ENCODE measurements at places on chromosomes 7 and 10.

- DNase-seq, result peak; percentile 3
These were observed 572.4 kb downstream of the ATRNL1 start for GRCh38 chr10:115665549-115665948.

DNA sequence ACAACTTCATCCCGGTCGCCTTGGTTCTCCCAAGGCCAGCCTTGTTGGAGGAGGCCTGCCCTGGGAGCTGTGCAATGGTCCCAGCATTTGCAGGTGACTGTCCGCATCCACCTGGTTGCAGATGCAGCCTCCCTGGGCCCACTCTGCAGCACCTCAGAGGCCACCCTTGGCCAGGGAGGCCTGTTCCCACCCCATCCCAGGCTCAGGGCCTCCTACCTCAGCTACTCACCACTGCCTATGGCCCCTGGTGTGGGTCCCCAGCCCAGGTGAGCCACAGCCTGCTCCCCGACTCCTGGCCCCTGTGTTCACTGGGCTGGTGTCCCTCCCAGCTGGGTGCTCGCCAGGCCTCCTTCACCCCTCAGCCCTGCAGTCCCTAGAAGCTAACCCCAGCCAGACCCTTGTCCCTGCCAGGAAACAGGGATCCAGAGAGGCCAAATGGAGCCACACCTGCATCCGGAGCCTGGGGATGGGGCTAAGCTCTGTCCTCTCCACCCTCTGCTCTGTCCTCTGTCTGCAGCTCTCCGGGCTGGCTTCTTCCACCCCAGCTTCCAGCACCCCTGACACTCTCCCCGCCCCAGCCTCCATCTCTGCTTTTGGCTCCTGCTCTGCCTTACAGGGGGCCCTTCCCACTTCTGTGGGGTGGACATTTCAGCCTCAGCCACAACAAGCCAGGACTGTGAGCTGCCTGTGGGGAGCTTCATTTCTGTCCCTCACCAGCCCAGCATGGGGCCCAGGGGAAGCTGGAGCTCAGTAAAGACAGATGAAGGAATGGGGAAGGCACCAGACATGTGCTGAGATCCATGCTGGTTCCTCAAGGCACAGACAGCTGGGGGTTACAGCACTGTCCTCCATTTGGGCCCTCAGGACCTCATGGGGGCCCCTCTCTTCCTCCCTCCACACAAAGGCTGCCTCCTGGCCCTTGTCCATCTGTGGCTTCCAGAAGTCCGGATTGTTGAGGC, 35.6 kb upstream of the ANTXRL start:
- DNase-seq, result no peak

DNA sequence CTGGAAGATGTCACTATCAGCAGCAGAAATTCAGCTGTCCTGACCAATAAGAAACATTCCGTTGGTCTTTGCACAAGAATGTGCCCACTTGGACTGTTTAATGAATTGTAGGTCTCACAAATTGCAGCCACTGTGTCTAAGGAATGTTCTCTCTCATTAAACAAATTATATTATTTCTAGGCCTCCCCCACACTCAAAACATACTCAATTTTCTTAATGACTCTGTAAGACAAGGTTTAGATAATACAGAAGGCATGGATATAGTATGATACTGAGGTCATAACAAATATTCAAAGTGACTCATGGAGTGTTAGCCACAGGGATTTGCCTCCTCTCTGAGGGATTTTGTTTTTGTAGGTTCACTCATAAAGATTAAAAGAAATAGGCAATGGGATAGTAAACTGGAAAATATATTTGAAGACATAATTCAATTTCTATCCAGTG, 197.5 kb downstream of the PTN start:
- DNase-seq, result peak; percentile 96

GRCh38 chr10:107341281-107341680, 176.8 kb upstream of the SORCS1 start:
- no peak for DNase-seq

GRCh38 chr7:45153233-45153632, 4.4 kb upstream of the RAMP3 start:
- no peak for DNase-seq

- no peak for DNase-seq
These were observed 537.3 kb upstream of the MGMT start for GRCh38 chr10:128929767-128930166.

- no peak for DNase-seq
These were observed 113.1 kb downstream of the NT5C2 start for GRCh38 chr10:103079946-103080345.

GRCh38 chr10:1661859-1662437, 75.4 kb downstream of the ADARB2 start:
- DNase-seq, result no peak

- peak; percentile 94 for DNase-seq
These were observed 357.0 kb downstream of the FRMD4A start for GRCh38 chr10:13973742-13974141.

- peak; percentile 12 for DNase-seq
These were observed 116.3 kb upstream of the RET start for GRCh38 chr10:42960491-42960990.

DNA sequence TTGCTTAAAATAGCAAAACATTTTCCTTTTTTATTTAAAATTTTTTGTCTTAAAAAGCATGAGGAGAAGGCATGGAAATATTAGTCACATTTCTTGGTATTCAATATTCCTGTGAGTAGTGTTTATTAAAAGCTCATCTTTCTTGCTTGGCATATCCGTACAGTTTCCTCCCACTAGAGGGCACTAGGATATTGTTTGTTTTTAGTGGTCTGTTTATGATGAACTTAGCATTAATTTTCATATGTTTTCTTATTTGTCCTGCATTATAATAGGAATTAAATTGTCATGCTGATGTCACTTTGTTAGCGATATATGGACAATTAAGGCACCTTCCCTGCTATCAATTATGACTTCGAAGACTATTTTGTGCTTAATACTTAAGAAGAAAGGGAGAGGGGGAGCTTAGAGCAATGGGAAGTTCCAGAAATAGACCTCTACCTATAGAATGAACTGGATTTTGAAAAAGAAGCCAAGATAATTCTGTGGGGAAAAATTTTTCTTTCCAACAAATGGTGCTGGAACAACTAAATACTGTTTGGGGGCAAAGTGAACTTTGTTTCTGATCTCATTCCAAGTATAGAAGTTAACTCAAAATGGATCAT, 91.0 kb upstream of the STRIP2 start:
- DNase-seq, result peak; percentile 43

DNA sequence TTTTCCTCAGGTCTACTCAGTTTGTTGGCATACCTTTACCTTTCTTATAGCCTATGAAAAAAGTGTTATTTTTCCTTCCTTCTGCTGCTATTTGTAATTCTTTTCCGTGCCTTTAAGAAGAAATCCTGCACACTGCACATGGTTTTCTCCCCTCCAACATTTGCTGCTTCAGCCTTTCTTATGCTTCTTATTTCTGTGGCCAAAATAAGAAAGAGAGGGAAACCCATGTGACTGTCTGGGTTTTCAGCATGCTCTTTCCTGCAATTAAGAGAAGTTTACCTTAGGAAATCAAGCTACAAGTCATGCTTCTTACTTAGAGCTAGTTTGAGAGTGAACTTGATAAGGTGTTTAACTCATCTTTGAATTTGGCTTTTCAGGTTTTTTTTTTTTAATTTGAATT, 11.0 kb downstream of the TBC1D12 start:
- DNase-seq, result no peak

DNA sequence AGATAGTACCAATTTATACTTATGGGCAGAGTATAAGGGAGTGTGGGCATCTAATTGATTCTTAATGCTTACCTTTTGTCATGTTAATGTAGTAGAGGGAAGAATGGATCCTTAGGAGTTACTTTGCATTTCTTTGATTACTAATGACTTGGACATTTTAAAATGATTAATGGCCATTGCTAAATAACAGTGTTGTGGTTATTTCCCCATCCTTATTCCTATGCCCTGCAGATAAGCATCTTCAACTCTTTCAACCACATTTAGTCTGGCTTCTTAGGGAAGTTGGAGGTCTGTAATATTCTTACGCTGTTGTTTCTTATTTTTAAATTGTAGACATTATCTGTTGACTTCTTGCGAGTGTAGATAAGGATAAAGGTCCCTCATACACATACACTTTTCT, 37.2 kb downstream of the KAT6B start:
- DNase-seq, result peak; percentile 34

DNA sequence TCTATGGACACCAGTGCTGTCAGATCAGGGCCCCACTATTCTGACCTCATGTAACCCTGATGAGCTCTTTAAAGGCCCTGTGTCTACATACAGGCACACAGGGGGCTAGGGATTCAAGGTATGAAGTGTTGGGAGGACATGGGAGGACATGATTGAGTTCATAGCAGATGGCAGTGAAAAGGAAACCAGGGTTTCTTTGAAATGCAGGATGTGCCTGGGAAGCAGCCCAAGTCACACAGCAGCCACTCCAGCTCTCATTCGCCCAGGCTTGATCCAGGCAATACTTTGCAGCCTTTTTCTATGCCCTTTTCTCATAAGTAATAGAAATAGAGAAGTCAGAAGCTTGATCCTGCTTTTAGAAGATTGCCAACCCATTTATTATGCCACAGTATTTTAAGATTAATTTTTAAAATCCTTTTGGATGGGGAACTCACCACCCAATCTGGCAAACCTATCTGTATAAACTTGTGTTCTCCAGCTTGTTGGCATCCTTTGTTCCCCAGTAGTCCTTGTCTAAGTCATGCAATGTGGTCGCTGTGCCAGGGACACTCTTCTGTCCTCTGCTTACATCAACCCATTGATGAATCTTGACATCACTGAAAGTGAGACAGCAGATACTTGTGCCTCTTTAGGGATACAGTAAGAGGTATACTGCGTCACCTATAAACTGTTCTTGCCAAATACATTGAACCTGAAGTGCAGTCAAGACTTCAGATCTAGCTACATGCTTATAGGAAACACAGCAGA, 95.0 kb downstream of the TAF3 start:
- DNase-seq, result no peak

GRCh38 chr10:71035511-71036296, 147.3 kb upstream of the PCBD1 start:
- no peak for DNase-seq

- DNase-seq, result no peak
These were observed 6.3 kb upstream of the VSIR start for GRCh38 chr10:71779641-71780040.

DNA sequence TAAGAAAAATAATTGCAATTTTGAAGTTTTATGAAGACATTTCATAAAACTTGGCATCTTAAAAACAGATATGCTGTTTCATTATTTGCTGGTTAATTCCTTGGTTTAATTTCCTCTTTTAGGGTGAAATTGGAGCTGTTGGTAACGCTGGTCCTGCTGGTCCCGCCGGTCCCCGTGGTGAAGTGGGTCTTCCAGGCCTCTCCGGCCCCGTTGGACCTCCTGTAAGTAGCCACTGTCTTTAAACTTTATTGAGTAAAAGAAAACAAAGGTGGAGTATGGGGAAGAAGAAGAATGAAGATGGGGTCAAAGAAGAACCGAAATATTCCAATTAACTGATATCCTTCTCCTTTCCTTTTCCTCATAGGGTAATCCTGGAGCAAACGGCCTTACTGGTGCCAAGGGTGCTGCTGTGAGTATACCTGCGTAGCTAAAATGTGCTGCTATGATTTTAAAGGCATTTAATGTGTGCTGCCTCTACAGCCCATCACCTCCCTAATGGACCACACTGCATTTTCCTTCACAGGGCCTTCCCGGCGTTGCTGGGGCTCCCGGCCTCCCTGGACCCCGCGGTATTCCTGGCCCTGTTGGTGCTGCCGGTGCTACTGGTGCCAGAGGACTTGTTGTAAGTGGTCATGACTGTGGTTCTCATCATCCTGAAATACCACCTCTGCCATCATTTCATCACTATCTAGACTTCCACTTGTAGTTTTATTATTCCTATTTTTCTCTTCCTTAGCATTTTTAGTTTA, 14.7 kb downstream of the COL1A2 start:
- peak; percentile 38 for DNase-seq

DNA sequence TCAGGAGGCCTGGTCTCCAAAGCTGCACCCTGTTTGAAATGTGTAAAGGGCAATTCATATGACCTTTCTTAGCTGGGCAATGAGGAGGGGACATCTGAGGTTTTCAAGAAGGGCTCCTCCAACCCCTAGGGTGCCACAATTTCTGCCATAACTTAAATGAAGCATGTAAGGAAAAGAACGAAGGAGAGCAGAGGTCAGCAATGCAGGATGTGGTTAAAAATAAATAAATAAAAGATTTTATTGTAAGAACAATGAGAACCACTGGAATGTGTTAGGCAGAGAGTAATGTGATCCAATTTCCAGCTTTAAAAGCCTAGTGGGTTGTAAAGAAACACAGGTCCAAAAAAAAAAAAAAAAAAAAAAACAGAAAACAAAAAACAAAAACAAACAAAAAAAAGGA, 673.1 kb downstream of the TNS3 start:
- DNase-seq, result peak; percentile 91

- peak; percentile 92 for DNase-seq
These were observed 43.2 kb downstream of the HTRA1 start for GRCh38 chr10:122504610-122504950.
